ENCODE measurements at places on chromosomes 6 and 20.

GRCh38 chr6:5781966-5782556, 224.7 kb downstream of the NRN1 start:
- DNase-seq: no peak

DNA sequence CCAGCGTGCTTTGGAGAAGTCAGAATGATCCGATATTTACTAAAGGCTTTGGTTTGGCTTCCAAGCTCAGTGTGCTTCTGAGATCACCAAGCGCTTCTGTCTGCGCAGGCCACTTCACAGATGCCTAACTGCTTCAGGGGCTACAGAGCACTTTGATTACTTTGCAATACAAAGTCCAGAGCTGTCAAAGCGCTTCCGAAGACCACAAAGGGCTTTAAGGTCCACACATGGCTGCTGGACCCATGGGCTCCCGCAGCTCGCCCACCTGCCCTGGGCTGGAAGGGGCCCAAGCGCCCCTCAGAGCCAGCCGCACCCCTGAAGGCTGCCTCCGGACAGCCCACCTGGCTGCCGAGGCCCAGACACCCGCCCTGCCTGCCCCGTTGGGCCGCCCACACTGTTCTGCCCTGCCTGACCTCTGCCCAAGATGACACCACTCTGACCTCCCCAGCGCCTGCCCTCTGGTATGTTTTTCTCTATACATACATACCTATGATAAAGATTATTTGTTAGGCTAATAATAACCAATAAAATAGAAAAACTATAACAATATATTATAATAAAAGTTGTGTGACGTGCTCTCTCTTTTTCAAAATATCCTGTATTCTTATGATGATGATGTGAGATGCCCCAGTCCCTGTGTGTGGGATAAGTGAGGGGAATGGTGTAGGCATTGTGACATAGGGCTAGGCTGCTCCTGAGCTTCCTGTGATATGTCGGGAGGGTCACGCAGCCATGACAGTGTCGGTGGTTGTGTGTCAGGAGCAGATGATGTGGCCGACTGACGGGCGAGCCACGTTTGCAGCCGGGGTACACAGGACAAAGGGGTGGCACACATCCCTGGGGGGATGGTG, 22.6 kb downstream of the DYNLT1 start:
- no peak for DNase-seq

- DNase-seq: no peak
Measured at GRCh38 chr6:100228437-100228833, 234.4 kb upstream of the MCHR2 start.

GRCh38 chr6:157282284-157282683, 41.0 kb downstream of the TMEM242 start:
- no peak for DNase-seq

GRCh38 chr20:48015141-48015910, 230.0 kb upstream of the SULF2 start:
- DNase-seq: no peak

DNA sequence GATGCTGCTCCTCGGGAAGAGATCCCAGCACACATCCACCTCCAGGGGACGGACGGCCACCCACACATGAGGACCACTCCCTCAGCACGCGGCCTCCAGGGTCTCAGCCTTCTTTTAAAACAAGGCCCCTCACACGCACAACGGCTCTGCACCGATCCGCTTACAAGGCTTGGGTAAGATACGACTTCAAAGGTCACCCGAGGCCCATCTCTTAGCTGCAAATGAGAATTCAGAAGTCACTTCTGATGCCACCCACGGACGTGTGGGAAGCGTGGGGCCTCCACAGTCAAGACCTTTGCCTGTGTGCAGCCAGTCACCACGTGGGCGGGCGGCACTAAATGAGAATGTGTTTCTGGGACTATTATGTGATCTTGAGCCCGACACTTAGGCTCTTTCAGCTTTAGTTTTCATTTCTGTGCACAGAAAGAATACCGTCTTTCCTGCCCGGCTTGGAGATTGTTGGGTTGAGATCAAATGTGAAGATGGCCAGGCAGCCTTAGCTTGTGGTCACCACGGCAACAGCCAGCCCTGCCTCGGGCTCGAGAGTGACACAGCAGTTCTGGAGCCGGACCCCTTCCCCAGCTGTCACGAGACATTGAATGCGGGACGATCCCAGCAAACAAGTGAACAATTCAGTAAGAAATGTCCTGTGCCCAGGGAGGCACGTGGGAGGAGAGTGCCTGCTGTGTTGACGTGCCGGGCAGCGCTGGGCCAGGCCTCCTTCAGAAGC, 91.6 kb downstream of the RAMACL start:
- no peak for DNase-seq

DNA sequence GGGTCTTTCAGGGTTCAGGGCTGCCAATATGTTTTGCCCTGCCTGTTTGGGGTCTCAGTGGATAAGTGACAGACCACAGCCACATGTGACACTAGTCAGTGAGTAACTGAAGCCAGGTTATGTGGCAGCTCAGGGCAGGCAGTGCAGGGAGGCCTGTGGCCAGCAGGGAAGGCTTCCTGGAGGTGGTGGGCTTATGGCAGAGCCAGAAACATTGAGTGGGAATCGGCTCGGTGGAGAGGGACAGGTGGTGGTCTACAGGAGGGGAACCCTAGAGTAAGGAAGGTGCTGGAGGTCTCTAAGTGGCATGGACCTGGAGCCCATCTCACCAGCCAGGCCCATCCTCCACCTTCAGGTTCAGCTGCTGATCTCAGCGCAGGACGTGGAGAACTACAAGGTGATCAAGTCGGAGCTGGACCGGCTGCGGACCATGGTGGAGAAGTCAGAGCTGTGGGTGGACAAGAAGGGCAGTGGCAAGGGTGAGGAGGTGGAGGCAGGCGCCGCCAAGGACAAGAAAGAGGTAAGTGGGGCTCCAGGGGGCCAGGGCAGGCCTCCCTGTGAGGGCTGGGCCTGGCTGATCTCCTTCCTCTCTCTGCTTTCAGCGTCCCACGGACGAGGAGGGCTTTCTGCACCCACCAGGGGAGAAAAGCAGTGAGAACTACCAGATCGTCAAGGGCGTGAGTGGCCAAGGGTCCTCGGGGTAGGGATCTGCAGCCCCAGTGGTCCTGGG, 34.9 kb downstream of the UQCC2 start:
- DNase-seq: no peak

DNA sequence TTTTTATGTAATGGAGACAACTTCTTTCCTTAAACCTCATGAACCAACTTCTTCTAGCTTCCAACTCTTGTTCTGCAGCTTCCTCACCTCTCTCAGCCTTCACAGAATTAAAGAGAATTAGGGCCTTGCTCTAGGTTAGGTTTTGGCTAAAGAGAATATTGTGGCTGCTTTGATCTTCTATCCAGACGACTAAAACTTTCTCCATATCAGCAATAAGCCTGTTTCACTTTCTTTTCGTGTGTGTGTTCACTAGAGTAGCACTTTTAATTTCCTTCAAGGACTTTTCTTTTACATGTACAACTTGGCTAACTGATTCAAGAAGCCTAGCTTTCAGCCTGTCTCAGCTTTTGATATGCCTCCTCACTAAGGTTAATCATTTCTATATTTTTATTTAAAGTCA, 596.1 kb upstream of the NRSN1 start:
- no peak for DNase-seq

- DNase-seq: no peak
Measured at GRCh38 chr6:55877283-55877682, 1.9 kb upstream of the BMP5 start.

GRCh38 chr20:62242176-62242575, 3.9 kb downstream of the OSBPL2 start:
- DNase-seq: no peak

DNA sequence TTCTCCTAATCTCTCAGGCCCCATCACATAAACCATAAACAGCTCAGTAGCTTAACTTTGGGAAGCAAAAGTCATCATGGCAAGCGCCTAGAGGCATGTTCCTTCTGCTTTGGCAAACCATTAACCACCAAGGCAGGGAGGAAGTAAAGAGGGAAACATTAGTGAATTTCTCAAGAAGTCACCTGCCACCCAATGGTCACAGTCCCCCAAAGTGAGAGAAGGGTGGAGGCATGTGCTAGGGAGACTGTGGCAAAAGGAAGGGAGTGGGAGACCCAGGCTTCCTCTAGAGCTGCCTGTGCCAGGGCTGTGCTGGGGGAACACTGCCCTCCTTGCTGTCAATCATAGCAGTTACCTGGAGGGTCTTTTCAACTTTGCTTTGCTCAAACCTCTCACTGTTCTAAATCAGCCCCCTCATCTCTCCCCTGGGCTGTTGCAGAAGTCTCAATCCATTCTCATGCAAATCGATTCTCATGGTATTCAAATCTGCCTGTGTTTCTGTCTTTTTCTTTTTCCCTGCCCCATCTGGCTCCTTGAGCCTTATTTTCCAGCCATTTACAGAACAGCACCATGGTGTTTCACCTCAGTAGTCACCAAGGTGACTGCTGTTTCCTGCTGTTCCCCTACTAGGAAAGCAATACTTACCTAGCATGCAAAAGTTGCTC, 1.8 kb upstream of the RNF24 start:
- no peak for DNase-seq

- DNase-seq: no peak
Measured at GRCh38 chr6:53938810-53939209, 144.0 kb downstream of the LRRC1 start.

- no peak for DNase-seq
Measured at GRCh38 chr6:157376706-157377230, 4.2 kb upstream of the ZDHHC14 start.

GRCh38 chr6:19771753-19772336, 65.3 kb upstream of the ID4 start:
- DNase-seq: no peak

- DNase-seq: no peak
Measured at GRCh38 chr20:35166242-35166830, 5.5 kb upstream of the PROCR start.

DNA sequence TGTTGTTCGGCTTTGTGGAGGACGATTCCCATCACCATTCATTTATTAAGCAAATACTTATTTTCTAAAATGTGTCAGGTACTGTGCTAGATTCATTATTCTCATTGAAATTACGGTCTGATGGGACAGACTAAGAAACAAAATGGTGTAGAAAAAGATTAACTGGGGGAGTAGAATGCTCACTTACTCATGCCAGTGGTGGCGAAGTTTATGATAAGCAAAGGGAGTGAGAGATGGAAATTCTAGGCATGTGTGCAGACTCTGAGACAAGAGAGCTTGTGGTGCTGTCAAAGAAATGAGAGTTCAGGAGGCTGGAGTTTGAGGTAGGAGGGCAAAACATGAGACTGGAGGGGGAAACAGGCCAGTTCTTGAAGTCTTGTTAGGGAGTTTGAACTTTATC, 896 bp downstream of the RPP21 start:
- no peak for DNase-seq

DNA sequence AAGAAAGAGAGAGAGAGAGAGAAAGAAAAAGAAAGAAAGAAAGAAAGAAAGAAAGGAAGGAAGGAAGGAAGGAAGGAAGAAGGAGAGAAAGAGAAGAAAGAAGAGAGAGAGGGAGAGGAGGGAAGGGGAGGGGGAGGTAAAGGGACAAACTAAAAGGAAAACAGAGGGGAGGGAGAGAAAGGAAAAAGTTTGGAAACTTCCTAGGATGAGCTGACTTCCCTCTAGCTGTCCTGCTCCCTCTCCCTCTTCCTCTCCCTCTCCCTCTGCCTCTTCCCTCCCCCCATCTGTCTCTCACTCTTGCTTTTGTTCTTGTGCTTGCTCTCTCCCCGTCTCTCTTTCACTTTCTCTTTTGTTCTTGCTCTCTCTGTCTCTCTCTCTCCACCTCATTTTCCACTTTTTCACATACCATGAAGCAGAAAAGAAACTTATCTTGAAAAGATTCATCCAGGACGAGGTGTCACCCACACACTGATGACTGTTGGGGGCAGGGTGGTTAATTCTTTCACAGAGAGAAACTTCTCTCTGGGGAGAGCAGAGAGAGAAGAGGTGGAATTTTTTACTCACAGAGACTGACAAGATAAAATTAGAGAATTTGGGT, 56.4 kb upstream of the DUSP22 start:
- DNase-seq: no peak

DNA sequence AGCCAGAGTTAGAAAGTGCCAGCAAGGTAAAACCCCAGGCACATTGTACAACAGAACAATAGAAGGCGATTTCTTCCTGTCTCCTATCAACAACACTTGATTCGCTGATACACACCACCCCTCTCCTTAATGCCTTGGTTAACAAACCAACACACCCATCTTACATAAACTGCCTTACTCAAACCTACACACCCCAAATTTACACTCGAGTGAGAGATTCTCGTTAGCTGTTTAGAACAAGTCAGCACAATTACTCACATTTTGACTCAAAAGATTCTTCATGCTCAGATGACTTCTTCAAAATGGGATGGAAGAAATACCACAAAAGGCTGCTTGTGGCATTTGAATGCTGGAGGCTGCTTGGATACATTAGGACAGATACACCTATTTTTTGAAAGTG, 80.0 kb upstream of the FOXQ1 start:
- DNase-seq: no peak

DNA sequence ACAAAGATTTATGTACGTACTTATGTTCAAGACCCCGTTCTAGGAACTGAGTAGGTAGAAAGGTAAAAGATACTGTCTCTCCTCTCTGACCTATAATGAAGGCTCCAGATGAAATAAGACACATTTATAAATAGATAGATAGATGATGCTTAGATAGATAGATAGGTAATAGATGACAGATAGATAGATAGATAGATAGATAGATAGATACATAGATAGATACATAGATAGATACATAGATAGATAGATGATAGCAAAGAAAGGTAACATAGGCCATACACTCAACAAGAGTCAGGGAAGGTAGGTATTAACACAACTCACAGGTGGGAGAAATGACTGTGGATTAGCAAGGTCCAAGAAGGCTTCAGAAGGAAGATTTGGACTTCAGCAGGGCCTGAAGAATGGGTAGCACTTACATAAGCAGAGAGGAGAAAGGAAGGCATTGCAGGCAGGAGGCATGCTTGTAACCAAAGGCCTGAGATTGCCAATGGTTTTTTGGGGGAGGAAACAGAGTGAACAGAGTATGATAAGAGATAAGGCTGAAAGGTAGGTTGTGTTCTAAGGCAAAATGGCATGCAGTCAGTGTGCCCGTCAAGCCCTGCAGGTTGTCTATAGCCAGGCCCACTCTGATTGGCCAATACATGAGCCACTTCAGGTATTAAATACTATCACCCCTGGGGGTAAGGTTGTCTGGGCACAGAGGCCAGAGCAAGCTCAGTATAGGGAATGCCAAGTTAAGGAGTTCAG, 7.7 kb upstream of the MYB start:
- no peak for DNase-seq
